ENCODE measurements at places on chromosomes 7 and 10.
A peak's percentile ranks its signal among the peaks of the same experiment; 100 is the strongest.

- DNase-seq: peak; percentile 70
Measured at GRCh38 chr10:13684252-13684791, 97.6 kb downstream of the PRPF18 start.

- no peak for DNase-seq
Measured at GRCh38 chr7:111937163-111937562, 269.0 kb downstream of the DOCK4 start.

- DNase-seq: no peak
Measured at GRCh38 chr7:126774077-126774476, 478.7 kb downstream of the GRM8 start.

DNA sequence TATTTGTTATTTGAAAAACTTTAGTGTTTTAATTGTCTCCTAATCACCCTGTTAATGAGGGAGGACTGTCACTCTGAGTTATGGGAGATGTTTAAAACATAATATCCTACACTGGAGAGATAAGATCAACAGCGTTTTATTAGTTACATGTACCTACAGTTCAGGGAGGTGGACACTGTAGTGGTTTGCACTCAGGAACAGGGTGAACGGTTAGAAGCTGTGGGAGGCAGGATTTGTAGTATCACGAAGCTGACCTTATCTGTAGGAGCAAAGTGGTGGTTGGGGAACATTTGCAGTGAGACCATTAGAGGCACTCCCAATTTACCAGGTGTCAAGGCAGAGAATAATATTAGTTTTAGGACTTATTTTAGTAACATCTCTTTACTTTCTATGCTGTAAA is 193.3 kb upstream of the KCND2 start:
- no peak for DNase-seq

DNA sequence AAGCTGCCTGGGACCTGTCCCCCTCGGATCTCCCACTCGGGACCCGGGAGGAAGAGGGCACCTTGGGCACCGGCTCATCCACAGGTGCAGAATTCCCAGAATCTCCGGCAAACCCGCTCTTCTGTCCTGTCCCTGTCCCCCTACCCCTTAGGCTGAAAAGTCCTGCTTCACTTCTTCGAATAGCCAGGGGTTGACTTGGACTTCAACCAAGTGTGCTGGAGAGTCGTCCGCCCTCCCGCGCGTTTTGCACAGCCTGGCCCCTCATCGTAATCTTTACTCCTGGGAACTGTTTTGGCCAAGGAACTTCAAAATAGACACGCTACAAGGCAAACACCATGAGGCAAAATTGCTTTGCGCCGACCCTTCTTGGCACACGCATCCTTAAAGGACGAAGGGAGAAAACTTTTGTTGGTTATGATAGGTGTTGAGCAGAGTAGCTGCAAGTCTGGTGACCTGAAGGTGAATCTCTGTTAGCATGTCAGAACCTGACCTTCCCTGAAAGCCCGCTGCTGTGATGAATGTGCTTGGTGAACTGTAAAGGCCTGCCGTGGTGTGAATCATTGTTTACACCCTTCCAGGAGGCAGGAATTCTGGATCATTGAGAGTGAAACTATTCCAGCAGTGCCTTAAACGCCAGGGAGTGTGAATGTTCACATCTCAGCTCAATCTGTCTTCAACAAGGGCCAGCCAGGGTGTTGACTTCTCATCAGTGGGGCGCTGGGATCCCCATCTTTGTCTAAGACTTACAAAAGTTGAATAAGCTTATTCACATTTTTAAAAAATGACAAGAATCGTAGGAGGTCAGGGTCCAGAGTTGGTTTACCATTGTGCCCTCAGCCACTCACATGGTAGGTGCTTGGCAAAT is 589 bp upstream of the RAPGEF5 start:
- DNase-seq: no peak

- DNase-seq: no peak
Measured at GRCh38 chr10:56874950-56875349, 513.9 kb upstream of the ZWINT start.

DNA sequence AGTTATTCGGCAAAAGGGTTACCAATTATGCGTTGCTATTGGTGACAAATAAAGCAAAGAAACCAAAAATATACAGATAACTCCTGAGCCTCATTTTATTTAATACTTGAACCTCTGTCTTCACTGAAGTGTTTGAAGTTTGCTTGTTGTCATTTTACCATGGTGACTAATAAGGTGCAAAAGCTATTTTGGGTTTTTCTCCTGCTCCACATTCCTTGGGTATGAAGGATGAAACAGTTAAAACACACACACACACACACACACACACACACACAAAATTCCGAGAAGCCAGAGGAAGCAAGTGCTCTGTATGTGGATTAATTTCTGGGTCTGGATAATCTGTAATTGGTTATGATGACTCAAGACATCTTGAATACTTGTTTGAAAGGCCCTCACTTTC is 246.5 kb downstream of the COBL start:
- DNase-seq: no peak

GRCh38 chr10:88032566-88032965 is 169.1 kb downstream of the PTEN start:
- no peak for DNase-seq

DNA sequence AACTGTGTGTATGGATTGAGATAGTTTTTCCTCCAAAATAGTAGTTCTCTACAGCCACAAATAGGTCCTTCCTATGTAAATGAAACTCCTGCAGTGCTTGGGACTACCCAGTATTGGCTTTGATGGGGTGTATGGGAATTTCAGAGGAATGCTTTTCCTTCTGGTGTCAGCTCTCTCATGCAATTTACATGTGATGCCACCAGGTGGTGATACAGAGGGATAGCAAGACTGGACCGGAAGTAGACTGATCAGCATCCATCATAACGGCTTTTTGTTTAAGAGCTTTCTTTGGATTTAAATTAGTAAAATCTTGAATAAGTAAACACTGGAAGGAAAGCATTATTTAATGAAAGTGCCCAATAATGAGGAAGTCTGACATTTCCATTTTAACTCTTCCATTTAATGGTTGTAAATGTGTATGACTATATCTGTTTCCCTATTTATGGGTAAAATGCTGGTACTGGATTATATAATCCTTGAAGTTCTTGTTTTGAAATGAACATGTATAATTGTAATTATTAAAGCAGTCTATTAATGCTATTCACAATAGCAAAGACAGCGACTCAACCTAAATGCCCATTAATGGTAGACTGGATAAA is 22.7 kb downstream of the DYNC1I1 start:
- no peak for DNase-seq

- no peak for DNase-seq
Measured at GRCh38 chr10:72132854-72133253, 44.5 kb upstream of the SPOCK2 start.
